ENCODE measurements at places on chromosomes 3 and 15.

DNA sequence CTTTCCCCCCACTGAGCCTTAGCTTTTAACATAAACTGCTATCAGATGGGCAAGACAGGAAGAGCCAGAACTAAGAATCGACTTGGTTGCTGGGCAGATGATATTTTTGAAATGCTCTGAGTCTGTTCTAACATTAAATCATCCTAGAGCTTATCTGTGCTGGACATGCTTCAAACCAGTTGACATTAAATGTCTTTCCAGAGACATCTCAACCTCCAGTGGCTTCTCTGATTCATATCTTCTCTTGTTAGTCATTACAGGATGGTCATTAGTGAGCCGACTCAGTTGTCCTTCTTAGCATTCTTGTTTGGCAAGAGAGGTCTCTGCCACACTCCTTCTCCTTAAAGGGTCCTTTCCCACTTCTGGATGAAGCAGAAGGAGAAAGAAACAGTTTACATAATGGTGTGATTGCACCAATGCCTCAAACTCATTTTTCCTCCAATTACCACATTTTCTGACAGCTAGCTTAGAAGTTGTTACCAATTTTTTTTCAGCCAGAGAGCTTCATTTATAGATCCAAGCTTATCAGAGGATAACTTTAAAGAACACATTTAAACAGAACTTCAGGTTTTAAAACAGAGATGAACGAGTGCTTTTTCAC is 21.7 kb upstream of the SYN2 start:
- no peak for DNase-seq

DNA sequence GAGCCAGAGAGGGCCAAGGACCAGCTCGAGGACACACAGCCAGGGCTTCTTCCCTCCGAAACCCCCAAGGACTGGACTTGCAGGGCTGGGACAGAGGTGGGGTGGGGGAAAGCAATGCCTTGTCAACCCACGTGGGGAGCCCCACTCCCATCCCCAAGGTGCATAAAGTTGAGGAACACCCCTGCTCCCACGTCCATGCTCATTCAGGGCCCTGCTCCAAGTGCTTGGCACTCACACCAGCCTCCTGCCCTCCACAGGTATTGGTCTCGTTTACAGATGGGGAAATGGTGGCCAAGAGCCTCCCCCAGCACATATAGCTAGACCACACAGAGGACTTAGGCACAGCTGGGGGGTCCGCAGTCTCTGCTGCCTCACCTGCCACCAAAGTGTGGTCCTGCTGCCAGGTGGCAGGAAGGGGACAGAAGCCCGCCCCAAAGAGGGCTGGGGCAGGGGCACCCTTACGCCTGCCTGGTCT is 50.5 kb upstream of the CSPG4 start:
- no peak for DNase-seq

GRCh38 chr15:66702035-66702786 is at the start of gene SMAD6:
SMAD6 (plus strand) TSS chr15:66702236; CDS start chr15:66703259, 1,023 bp downstream.
- DNase-seq, result peak; percentile 99

- DNase-seq, result no peak
These were observed 463.0 kb downstream of the EPHA3 start for GRCh38 chr3:89570465-89570864.

DNA sequence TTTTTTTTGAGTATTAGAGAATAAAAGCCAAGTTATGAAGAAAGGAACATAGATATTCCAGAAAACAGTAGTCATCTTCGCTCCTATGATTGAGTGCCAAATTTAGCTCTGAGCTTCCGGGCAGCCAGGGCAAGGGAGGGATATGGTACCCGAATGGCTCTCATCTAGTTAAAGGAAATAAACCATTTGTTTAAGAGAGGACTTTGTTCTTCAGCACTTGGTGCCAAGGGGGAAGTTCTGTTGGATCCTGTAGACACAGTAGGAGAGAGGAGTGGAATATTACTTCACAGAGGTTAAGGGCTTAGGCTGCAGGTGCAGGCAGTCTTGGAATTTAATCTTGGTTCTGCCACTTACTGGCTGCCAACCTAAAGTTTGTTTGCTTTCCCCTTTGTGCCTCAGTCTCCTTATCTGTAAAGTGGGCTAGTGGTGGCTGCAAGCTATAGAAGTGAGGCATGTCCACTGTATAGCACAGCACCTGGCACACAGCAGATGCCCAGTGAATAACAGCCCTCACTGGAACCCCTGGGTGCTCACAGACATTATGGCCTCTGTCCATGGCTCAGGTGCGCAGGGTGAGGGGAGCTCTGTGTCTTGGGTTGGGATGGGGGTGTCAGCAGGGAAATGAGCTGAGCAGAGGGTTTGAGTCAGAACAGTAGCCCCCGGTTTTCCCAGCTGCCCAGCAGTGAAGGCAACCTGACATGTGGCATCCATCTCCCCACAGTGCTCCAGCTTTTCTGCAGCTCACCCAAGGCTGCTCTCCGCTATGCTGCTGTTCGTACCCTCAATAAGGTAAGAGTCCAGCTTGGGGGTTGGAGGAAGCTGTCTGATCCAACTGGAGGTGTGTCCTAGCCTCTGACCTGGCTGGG is 10.4 kb downstream of the COPG1 start:
- no peak for DNase-seq

DNA sequence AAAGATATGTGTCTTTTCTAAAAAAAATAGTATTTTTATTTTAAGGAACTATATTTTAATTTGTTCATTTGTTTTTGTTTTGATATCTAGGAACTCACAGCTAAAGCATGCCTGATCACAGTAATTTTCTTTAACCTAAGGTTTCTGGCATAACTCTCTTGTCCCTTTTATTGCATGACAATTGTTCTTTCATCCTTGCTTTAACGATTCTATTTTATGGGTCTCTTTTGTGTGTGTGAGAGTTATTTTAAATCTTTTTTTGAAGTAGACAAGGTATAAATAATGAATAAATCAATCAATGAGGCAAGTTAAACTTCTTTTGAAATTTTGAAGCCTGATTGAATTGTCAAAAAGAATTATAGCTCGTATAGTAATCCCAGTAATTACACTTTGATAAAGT is 747.8 kb upstream of the GOLIM4 start:
- no peak for DNase-seq

- DNase-seq, result no peak
These were observed 4.6 kb downstream of the THPO start for GRCh38 chr3:184373422-184373821.

DNA sequence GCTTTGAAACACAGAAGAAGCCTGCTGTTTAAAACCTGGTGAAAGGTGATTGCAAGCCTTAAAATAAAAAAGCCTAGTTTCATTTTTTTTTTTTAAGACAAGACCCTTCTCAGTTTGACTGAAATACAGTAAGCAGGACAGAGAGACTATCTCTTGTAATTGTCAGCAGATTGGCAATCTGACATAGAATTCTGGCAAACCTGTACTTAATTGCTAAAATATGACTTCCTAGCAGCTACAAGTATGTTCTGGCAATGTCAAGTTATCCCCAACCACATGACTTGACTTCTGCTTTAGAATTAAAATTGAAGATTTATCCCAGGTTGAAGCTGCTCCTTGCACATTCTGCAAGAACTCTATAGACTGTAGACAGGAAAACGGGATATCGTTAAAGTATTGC is 232.8 kb upstream of the NR2F2 start:
- DNase-seq, result no peak

DNA sequence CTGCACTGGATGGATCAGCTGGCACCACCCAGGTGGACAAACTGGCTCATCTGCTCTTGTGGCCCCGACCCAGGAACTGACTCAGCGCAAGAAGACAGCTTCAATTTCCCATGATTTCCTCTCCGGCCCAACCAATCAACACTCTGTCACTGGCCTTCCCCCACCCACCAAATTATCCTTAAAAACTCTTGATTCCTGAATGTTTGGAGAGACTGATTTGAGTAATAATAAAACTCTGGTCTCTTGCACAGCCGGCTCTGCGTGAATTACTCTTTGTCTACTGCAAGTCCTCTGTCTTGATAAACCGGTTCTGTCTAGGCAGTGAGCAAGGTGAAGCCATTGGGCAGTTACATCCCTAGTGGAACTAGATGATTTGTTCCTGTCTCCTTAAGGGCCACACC is 16.1 kb downstream of the BDH1 start:
- no peak for DNase-seq

DNA sequence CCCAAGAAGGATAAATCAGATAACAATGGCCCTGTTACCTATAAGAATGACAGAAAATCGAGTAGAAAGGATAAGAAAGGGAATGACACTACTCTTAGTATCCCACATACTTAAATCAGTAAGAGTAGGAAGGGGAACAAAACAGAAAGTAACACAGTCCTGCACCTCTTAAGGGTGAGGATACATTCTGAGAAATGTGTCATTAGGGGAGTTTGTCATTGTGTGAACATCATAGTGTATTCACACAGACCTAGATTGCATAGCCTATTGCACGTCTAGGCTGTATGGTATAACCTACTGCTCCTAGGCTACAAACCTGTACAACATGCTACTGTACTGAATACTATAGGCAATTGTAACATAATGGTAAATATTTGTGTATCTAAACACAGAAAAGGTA is 142.6 kb downstream of the PLCH1 start:
- no peak for DNase-seq

- DNase-seq, result no peak
These were observed 13.1 kb downstream of the FLNB start for GRCh38 chr3:58021072-58021959.

- DNase-seq, result no peak
These were observed 87.1 kb downstream of the CGNL1 start for GRCh38 chr15:57463360-57463759.

GRCh38 chr3:120636795-120637401 is 40.8 kb downstream of the NDUFB4 start:
- no peak for DNase-seq

Data from HuH-7.5 (cell line).